ENCODE measurements at places on chromosomes 2 and 18.

- no peak for DNase-seq
These were observed 94.8 kb upstream of the LPIN2 start for GRCh38 chr18:3107740-3108151.

DNA sequence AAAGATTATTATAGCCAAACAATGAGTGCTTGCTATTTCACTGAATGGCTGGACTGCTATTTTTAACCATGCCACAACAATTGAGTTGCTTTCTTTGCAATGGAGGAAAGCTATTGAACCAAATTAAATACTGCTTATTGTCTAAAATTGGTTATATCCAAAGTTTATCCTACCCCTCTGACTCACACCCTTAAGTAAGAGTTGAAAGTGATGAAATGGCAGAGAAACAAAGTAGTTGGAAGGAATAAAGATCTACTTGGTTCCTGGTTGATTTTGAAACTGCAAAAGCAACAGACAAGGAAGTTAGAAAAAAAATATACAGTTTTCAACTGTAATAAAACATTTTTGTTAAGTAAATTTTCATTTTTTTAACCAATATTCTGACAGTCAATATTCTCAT is 47.5 kb downstream of the EML4 start:
- no peak for DNase-seq

GRCh38 chr2:60000686-60001085 is 552.8 kb downstream of the BCL11A start:
- no peak for DNase-seq

DNA sequence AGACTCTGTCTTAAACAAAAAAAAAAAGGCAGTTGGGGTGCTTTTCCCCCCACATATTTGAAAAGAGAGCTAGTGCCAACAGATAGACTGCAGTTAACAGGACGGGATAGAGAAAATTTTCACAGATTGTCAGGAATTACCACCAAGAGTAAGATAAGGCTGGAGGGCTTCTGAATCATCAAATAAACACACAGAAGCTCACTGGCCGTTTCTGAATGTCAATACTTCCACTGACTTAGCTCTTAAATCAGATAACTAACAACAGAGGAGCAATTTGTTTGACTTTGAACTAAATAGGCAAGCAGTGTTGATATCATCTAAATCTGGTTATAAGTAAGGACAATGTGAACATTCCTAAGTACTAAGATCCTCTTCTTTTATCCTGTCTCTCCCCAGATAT is 34.7 kb downstream of the PIEZO2 start:
- DNase-seq: no peak

DNA sequence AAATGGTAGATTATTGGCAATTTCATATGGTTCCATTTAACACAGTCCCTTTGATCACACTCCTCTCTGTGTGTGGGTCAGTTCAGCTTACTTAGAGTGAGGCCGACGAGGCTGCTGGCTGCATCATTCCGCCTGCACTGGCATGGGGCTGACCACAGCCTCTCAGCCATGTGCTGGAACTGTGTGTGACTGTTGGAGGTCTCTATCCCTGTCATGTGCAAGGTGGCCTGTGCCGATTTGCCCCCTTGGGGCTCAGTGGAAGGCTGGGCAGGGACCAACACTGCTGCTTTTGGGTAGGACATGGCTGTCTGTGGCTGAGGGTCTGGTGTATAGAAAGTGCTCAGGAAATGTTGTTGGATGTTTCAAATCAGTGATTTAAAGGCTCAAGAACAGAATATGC is 454.0 kb upstream of the HS6ST1 start:
- peak; percentile 0 for DNase-seq
